ENCODE measurements at places on chromosomes 2 and 18.

DNA sequence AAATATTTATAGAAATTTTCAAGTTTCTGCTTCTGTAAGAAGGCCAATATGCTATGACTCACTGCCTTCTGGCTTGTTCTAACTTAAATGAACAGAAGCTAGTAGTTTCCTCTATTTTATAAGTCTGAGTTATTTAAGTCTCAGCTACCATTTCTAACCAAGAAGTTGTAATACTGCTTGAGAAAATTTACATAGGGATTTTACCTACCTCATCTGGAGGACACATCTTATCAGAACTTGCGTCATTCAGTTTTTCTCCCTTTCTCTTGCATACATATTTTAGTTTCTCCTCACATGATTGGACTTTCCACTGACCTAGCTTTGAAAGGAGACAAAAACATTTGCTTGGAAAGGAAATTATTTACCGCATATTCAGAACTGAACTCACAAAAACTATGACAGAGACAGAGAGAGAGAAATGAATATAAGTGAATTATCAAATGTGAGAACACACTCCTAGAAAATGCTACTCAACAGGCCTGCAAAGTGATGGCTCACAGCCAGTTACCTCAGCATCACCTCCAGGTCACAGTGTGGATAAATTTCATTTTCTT lies 81.1 kb upstream of the CD302 start:
- DNase-seq: no peak

GRCh38 chr2:127398239-127398590 lies 10.4 kb upstream of the MAP3K2 start:
- peak; percentile 55 for DNase-seq

DNA sequence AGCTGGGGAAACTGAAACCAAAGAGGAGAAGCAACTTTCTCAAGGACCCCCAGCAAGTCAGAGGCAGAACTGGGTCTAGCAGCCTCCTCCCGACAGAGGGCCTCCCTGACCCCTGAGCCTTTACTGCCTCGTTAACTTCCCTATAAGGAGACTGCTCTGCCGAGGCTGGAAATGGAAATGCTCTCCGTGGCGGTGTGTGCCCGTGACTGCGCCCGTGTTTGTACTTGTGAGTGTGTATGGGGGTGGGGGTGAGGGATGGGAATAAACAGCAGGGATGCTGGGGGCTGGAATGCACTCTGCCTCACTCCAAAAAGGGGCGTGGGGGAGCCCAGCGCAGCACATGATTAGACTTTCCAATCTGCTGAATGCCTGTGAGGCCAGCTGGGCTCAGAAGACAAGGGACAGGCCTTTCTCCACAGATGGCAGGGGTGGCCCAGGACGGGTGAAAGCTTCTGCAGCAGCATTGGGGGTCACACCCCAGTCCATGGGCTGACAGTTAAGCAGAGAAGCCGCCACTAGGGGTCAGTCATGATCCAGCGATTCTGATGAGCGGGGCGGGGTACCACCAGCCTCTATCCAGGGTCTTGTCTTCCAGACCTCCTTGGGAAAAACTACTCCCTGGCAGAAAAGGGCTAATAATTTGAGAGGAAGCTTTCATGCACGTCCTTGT lies 26.8 kb downstream of the MPHOSPH10 start:
- DNase-seq: peak; percentile 77

DNA sequence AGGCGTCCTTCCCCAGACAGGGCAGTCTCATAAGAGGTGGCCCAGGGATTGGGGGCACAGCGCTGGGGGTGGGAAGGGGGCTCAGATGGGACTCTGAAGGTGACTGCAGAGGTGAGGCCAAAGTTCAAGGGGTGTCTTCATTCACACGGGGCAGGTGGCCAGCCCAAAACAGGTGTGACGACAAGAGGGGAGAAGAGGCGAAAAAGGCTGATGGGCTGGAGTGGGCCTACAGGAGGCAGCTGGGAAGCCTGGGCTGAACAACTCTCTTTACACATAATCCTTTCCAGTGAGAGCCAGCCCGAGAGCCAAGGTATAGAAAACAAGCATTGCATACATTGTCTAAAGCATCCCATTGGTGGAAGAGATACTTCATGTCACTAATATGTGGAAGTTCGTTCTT lies 130.9 kb upstream of the ASB18 start:
- DNase-seq: no peak

GRCh38 chr2:136362676-136363390 lies 244.9 kb upstream of the CXCR4 start:
- DNase-seq: no peak

DNA sequence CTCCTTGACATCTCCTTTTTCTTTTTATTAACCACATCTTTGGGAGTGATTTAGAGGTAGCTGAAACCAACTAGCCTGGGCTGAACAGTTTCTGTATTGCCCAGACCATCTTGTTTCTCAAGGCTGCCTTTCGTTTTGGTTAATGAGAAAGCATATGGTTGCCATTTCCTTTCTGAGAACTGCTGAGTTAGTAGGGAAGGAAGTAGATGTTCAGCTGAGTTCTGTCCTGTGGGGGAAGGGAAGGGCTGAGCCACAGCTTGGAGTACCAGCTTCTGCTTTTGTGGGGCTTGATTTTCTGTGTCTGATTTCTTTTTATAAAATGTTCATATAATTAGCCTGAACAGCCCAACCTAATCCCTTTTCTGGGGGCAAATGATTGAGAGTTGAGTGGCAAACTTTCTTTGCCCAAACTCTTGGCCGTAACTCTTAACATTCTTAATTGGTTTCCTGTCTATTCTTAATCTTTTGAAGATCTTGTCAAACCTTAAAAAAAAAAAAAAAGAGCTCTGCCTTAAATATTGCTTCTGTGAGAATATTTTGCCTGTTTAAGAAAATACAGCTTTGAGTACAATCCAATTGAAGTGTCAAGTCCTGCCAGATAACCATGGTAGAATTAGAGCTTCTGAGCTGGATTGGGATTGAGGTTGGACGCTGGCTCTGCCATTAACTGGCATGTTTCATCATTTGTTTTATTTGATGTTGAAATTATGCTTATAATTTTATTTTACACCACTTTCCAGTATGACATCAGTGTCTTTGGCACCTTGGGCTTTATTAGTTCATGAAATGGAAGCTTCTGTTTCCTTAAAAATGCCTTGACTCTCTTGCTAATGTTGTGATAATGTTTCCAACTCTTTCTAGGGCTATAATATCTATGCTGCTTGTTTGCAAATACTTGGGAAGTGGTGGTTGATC lies 1.9 kb upstream of the NABP1 start:
- peak; percentile 58 for DNase-seq
